Activated CD4-positive, alpha-beta T cell treated with anti-CD3 and anti-CD28 coated beads, Interleukin-2, amount 10 ng/mL, durations not matched to agents 24 days and 14 days (primary cell): ENCODE measurements at places on chromosomes 16 and 17. TPM values are rescaled to one million over a fixed set of nuclear protein-coding genes. Genes with fewer than 3 reads are reported as not detected.

GRCh38 chr17:60769327-60769726 is 91.7 kb downstream of the BCAS3 start:
- DNase-seq: no peak

GRCh38 chr17:66177048-66177447 is 14.9 kb downstream of the CEP112 start:
- DNase-seq: no peak

DNA sequence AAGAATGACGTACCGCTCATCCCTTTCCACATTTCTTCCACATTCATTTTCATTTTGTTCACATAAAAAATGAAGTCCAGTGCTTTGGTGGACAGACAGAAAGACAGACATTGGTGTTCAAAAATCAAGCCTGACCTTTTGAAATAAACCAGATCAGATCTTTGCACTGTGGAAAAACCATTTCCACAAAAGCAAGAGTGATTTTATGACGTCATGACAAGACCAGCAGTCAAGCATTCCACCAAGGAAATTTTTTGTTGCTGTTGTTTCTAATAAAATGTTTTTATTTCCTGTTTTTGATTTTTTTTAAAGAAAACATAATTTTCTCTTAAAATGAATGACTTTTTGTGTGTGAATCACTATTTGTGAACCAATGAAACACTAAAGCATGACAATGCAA is 350.0 kb downstream of the KCNJ2 start:
- no peak for DNase-seq

DNA sequence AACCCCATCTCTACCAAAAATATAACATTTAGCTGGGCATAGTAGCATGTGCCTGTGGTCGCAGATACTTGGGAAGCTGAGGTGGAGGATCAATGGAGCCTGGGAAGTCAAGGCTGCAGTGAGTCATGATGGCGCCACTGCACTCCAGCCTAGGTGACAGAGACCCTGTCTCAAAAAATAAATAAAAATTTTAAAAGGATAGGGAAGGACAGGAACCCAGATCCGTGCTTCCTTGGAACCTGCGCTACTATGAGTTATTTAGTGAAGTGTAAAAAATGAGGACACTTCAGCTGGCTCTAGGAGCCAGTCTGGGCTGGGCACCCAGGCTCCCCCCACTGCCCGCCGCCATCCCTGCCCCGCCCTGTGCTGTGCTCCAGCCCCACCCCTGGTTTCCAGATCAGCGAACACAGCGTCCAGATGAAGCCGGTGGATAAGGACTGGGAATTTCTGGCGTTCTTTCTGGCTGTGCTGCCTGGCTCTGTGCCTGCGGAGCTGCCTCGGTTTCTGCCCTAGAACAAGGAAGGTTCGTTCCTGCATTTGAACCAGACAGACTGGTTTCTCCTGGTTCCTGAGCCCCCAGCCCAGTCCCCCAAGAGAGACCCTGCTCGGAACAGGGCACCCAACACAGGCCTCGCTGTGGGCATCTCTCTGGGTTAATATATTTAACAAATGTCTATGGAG is 18.5 kb downstream of the PLLP start:
- DNase-seq: no peak

Gene IRX5
- total RNA-seq: 0.12 TPM in 1 of 2 replicates, not detected in the other

DNA sequence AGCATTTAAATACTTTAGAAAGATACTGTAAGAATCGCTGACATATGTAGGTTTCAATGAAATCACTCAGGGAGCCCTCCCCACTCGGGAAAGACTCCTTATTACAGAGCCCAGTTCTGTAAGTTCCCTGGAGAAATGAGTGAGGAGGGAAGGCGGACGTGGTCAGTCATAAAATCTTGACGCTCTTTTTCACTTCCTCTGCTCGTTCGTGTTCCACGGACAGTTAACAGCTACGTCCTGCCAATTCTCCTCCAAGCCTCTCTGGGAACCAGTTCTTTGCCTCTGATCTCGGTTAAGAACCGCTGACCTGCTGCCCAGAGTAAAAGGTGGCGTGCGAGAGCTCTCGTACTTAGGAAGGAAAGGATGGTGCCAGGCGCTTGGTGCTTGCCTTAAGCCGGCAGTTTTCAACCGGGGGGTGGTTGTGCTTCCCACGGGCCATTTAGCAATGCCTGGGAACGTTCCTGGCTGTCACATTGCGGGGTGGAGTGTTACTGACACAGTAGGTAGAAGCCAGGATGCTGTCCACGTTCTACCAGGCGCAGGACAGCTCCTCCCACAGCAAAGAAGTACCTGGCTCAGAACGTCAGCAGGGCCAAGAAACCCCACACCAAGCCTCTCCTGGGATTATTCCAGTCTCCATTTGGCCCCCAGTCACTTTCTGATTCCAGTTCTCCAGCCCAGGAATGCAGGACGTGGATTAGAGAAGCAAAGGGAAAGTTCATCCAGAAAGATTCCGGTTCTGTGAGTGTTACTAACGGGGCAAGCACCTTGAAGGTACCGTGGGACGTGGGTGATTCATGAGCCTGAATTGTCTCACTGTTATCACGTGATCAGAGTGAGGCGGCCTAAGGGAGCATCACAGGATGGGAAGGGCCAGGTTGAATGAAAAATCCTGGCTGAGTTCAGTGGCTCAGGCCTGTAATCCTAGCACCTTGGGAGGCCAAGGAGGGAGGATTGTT is 87.7 kb downstream of the MRM3 start:
- no peak for DNase-seq

Gene MGAT5B
- total RNA-seq: 0.21 and 0.51 TPM in 2 replicates

GRCh38 chr16:1132431-1132830 is 20.5 kb upstream of the CACNA1H start:
- no peak for DNase-seq

Gene ENKD1
- 12.7 and 13.8 TPM in 2 replicates for total RNA-seq
